ENCODE measurements at places on chromosomes 13 and 19. TPM values are rescaled to one million over a fixed set of nuclear protein-coding genes. Genes with fewer than 3 reads are reported as not detected.

IGFL1 gene
- 8.7 TPM for total RNA-seq

ERICH6B gene
- not detected for total RNA-seq

MRPS31 gene
- total RNA-seq, result 18.6 TPM

CCNA1 gene
- total RNA-seq, result 19.3 TPM

RGL3 gene
- 1.8 TPM for total RNA-seq

ZNF260 gene
- total RNA-seq, result 21.0 TPM

FKRP gene
- 15.7 TPM for total RNA-seq

ZNF534 gene
- not detected for total RNA-seq

RFPL4AL1 gene
- not detected for total RNA-seq

CGB3 gene
- total RNA-seq, result not detected

ERICH4 gene
- total RNA-seq, result not detected

Data from mammary epithelial cell (primary cell).